M059J (cell line): ENCODE measurements at places on chromosomes 5 and 9.

GRCh38 chr9:22047596-22047995 lies 38.5 kb upstream of the CDKN2B start:
- no peak for DNase-seq

GRCh38 chr5:67204821-67205220 lies 8.2 kb upstream of the CD180 start:
- DNase-seq: no peak

GRCh38 chr5:62281411-62281810 lies 24.6 kb upstream of the KIF2A start:
- DNase-seq: no peak

- no peak for DNase-seq
Measured at GRCh38 chr9:13479096-13479495, 199.6 kb upstream of the MPDZ start.

DNA sequence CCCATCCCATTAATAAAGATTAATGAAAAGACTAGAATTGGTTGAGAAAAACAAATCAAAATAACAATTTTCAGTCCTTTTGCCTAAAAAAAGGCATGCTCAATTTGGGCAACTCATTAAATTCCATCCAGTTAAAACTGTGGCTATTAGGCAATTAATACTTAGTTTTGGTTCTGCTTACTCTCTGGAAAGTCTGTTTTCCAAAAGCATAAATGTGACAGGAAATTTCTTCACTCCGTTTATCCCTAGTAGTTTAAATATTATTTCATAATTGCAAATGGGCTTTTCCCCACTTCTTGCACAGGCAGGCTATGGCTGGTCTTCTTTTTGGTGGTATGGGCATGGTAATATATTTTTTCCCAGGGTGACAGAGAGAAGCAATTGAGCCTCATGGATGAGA lies 373.3 kb upstream of the KLF4 start:
- no peak for DNase-seq

DNA sequence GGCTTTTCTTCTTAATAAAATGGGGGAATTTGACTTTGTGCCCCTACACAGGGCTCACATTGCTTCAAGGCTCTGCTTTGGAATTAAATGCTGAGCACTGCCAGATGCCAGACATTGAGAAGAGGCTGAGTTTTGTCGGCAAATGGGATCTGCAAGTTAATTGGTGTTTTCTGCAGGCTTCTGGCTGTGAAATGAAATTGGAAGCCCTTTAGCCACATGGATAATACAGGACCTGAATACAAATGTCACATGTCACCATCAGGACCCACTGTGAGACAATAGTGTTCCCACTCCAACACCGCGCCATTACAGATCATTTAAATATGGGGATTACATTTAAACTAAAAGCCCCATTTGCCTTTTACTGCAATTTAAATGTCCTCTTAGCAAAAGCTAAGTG lies 164.4 kb downstream of the ZSWIM6 start:
- no peak for DNase-seq

GRCh38 chr5:94618029-94618492 lies 343 bp downstream of the KIAA0825 start:
- peak; percentile 82 for DNase-seq

GRCh38 chr9:84894859-84895258 lies 225.3 kb downstream of the NTRK2 start:
- DNase-seq: no peak

DNA sequence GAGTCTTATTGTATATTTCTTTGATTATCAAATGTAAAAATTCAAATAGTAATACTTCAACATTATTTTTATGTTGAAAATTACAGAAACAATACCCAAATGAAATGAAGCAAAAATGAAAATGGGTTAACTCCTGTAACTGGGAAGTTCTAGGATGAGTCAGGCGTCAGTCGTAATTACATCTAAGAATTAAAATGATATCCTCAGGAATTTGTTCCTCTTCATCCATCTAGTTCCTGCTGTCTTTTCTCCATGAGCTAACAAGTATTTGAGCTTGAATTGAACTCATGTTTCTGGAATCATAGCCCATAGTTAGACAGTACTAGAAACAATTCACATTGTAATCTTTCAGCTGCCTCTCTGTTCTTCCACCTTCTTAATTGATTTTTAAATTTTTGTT lies 568.3 kb upstream of the TLE4 start:
- DNase-seq: no peak

DNA sequence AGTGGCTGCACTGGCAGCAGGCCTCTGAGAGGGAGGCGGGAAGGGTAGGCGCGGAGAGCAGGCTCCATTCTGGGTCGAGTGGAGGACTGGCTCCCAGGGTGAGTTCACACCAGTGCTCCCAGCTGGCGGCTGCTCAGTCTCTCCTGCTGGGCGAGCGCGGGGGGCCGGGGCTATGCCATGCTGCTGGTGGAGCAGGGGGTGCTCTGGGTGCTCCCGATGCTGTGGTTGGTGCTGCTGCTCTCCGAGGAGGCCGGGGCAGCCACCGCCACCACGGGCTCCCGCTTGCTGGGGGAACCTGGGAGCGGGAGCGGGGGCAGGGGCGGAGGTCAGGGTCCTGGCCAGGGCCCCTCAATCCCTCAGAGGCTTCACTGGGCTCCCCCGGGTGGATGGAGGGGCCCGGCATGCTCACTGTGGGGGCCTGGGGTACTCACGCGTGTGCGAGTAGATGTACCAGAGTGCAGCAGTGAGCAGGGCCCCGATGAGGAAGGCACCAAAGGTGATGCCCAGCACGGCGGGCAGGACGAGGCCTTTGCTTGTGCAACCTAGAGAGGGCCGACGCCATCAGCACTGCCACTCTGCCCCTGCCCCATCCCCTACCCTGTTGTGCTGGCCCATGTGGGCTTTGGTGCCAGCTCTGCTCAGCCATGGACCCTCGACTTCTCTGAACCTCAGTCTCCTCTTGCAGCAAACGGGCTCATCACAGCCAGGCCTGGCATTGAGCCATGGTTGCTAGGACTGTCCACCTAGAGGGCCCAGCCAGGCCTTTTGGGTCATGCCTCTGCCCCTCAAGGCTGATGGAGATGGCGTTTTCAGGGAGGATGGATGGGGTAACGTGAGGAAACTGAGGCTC lies 13.1 kb downstream of the FPGS start:
- no peak for DNase-seq

DNA sequence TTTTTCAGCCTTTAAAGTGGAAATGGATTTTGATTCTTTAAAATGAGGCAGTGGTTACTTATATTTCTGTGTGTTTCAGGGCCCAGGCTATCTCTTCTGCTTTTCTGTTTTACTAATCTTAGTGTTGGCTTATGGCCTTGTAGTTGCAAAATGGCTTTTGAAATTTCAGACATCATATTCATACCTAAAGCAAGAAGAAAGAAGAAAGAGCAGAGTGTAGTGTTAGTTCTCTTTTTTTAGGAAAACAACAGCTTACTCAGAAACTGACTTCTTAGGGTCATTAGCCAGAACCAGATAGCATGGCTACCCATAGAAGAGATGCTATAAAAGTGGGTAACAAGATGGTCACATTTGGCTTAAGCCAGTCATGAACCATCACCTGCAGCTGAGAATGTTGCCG lies 20.9 kb downstream of the ZBED3 start:
- no peak for DNase-seq

- no peak for DNase-seq
Measured at GRCh38 chr9:91163773-91164471, 197.8 kb downstream of the AUH start.
